GM04504 (cell line): ENCODE measurements at places on chromosomes 12 and 14.
A peak's percentile ranks its signal among the peaks of the same experiment; 100 is the strongest.

- no peak for DNase-seq
Measured at GRCh38 chr14:80304125-80304766, 92.9 kb upstream of the DIO2 start.

DNA sequence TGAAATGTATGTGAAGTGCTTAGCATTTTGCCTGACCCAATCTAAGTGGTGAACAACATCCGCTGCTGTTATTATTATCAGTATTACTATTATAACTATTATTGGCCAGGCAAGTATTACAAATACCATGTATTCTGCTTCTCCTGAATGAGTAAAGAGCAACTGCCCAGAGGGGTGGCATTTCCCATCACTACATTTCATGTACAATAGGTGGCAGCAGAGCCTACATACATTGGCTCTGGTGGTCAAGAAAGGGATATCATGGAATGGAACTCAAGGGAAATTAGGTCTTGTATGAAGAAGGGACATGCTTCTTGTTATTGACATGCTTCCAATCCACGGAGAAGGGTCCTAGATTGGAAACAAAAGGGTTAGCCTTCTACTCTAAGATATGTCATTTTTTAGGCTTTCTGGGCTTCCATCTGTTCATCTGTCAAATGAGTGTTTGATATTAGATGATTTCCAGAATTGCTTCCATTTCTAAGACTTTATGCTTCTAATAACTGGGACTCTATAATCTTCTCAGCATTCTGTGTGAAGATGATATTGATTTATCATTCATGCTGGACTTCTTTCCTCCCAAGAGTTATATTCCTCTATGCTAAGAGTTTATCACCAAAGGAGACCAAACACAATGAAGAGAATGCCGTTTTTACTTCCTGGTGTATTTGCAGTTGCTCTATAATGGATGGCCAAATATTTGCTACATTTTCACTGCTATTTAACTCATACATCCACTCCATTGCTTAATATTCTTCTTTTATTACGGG is 239.1 kb downstream of the SSPN start:
- peak; percentile 28 for DNase-seq

- DNase-seq, result no peak
Measured at GRCh38 chr12:4046495-4046840, 173.3 kb upstream of the PARP11 start.

DNA sequence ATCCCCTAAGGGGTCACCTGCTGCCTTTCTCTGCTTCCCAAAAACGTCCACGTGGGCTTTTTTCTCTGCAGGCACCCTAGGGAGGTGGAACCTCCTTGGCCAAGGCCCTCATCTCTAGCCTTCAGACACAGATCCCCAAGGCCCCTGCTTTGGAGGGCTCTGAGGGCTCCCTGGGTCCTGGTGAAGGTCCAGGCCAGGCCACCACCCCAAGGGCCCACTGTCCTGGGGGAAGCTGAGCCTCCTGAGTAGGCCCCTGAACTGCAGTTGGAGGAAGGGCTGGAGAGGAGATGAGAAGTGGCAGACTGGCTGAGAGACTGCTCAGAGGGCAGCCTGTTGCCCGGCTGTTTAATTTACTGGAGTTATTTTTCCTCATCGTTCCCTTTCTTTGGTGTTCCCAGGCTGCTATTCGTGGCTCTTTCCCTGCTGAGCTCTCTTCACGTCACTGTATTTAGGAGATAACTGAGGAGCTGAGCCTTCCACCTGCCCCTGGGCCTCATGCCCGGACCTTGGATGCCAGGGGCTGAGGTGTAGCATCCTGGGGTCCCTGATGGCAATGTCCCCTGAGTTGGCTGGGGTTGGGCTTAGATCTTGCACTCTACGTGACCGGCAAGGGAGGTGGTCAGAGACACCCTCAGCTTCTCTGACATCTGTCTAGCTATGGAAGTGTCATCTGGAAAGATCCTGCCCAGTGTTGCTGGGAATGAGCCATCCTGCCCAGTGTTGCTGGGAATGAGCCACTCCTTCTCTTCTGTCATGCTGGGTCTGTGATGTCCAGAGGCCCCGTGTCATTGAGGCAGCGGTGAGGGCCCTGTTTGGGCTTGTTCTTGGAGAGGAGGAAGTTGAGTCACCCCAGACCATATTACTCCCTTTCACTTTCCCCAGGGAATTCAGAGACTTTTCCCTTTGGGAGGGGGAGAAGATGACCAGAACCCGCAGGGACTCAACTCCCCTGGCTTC is 139.8 kb downstream of the TSPAN9 start:
- DNase-seq, result peak; percentile 56

DNA sequence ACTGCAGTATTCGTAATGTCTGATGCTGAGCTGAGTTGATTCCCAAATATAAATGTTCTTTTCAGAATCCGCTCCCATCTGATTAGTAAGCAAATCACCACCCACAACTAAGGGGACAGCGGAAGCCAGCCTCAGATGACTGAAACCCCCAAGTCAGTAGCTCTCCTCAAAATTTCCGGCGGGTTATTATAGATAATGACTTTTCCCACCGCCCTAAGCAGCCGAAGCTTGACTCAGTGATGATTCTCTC is 469 bp upstream of the LRFN5 start:
- DNase-seq, result no peak

DNA sequence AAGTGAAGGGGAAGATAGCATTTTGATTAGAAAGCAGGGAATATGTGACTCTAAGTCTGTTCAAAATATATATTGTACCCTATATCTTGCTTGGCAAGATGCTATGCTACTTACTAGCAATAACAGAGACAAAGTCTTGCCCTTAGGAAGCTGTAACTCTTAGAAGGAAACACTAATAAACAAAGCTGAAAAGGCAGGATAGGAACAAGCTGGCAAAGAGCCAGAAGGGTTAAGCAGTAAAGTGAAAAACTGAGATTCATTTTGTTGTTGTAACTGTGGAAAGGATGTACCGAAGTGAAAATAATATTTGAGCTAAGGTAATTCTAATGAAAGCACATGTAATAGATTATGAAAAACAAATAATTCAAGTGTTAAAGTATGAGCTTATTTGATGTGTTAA is 527.1 kb upstream of the FLRT2 start:
- no peak for DNase-seq

DNA sequence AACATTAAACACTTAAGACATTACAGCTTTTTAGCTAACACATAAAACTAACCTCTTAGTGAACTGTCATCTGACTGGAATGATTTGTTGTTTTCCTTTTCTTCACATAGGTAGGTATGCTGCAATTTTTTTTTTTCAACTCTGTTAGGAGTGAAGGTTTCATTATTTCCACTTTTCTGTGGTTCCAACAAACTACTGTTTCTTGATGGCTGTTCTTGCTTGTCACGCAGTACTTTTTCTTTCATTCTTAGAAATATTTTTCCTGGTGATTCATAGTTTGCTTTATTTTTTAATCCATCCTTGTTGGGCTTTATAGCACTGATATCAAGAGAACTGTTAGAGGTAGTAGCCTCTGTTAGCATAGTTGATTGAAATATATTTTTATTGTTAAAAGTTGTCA is 6.3 kb downstream of the MIS18BP1 start:
- no peak for DNase-seq

DNA sequence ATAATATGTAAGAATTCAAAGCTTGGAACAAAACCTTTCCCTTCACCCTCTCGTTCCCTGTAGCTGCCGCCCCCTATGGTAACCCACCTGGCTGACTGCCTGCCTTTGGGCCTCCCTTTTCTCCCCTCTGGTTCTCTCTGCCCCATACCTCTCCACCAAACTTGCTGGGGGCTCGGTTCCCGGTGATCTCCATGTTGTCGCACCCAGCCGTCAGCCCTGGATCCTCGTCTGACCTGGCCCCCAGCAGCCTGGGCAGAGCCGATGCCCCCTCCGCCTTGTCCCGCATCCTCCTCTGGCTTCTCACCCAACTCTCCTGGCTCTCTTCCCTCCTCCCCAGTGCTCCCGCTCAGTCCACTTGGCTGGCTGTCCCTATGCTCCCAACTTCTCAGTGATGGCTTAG is 4.5 kb downstream of the CYP46A1 start:
- DNase-seq, result no peak

- DNase-seq, result no peak
Measured at GRCh38 chr12:28550757-28551704, 360.8 kb downstream of the CCDC91 start.

DNA sequence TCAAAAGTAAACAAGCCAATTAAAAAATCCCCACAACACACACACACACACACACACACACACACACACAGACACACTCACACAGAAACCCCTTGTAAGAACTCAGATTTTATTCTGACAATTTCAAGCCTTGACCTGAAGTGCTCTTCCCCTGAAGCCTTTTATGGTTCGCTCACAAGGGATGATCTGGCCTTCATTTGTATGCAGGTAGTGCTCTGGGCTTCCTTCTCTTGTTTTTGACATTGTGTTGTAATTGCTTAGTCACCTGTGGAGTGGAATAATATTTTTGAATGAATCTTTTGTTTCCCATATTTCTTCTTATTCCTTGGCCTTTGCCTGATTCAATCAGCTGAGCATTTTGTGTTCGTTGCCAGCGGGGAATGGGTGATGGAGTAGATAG is 83.3 kb upstream of the CSRP2 start:
- DNase-seq, result no peak

GRCh38 chr12:118534003-118534402 is 157.6 kb downstream of the SUDS3 start:
- DNase-seq, result no peak

DNA sequence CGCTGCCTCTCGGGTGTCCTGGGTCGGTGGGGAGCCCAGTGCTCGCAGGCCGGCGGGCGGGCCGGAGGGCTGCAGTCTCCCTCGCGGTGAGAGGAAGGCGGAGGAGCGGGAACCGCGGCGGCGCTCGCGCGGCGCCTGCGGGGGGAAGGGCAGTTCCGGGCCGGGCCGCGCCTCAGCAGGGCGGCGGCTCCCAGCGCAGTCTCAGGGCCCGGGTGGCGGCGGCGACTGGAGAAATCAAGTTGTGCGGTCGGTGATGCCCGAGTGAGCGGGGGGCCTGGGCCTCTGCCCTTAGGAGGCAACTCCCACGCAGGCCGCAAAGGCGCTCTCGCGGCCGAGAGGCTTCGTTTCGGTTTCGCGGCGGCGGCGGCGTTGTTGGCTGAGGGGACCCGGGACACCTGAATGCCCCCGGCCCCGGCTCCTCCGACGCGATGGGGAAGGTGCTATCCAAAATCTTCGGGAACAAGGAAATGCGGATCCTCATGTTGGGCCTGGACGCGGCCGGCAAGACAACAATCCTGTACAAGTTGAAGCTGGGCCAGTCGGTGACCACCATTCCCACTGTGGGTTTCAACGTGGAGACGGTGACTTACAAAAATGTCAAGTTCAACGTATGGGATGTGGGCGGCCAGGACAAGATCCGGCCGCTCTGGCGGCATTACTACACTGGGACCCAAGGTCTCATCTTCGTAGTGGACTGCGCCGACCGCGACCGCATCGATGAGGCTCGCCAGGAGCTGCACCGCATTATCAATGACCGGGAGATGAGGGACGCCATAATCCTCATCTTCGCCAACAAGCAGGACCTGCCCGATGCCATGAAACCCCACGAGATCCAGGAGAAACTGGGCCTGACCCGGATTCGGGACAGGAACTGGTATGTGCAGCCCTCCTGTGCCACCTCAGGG is 679 bp downstream of the ARF6 start:
- no peak for DNase-seq

DNA sequence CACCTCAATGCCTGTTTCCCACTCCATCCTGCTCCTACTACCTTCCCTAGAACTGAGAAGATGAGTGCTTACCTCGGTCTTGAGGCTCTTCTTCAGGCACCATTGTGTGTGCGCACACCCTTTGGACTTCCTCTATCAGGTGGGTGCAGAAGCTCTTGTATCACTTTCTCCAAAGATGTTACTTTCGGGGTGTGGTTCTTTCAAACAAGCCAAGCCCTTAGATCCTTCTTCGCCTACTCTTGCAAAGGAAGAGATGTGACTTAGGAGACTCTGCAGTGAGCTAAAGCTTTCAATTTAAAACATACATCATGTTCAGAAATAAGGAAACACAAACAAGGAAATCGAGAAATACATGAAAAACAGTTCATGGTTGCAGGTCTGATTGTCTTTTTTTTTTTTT is at the start of gene CLEC4C:
CLEC4C (minus strand) TSS at position 130 of the 400 bp plus-strand sequence; CDS start at position 103, 27 bp downstream.
- DNase-seq, result no peak

DNA sequence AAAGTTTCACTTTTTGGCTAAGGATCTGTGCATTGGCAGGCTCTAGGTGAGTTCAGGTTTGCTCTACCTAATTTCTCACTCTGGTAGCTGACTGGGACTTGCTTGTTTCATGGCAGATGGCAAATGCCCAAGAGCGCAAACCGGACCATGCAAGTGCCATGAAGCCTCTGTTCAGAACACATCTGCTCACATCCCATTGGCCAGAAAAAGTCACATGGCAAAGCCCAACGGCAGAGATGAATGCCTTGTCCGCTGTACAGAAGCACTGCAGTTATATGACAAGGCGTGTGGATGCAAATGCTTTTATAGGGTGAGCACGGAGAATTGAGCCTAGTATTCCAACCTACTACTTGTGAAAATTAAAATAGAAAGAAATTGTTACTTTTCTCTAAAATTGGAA is 202.2 kb upstream of the HMGA2 start:
- DNase-seq, result no peak

GRCh38 chr12:53696285-53696654 is 20.4 kb upstream of the ATP5MC2 start:
- peak; percentile 51 for DNase-seq

- peak; percentile 86 for DNase-seq
Measured at GRCh38 chr12:115444346-115444745, 760.4 kb upstream of the TBX3 start.

- DNase-seq, result peak; percentile 20
Measured at GRCh38 chr12:130747867-130748740, 32.0 kb upstream of the RIMBP2 start.

DNA sequence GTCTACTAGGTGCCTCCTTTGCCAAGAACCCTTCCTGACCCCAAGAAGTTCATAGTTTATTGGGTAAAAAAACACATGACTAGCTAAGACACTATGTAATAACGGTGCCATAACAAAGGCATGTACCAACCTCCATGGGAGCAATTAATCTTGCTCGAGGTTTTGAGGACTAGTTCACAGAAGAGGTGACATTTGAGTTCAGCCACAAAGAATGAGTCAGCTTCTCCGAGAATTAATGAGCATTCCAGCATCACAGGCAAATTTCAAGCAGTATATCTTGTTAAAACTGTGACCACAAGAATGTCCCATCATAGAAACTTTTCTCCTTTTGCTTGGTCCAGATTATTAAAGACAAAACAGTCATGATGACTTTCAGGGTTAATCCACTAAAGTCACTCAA is 113.0 kb upstream of the RAP1B start:
- peak; percentile 99 for DNase-seq

- no peak for DNase-seq
Measured at GRCh38 chr14:102058146-102058545, 28.7 kb downstream of the HSP90AA1 start.

DNA sequence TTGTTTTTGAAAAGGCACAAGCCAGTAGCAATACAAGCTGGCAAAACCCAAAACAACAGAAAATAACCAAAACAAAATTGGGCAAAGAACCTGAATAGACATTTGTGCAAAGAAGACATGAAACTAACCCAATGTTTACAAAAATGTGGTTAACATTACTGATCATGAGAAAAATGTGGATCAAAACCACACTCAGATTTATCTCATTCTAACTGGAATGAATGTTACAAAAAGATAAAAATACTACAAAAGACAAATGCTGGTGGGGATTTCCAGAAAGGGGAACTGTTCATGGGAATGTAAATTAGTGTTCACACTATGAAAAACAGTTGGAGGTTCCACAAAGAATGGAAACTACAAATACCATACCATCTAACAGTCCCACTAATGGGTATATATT is 26.6 kb downstream of the ASCL4 start:
- DNase-seq, result no peak

- peak; percentile 33 for DNase-seq
Measured at GRCh38 chr12:68428724-68429501, 96.8 kb upstream of the MDM1 start.

GRCh38 chr12:105706321-105706972 is 376.0 kb downstream of the C12orf75 start:
- DNase-seq, result no peak
